ENCODE measurements at places on chromosomes 3 and 15.

DNA sequence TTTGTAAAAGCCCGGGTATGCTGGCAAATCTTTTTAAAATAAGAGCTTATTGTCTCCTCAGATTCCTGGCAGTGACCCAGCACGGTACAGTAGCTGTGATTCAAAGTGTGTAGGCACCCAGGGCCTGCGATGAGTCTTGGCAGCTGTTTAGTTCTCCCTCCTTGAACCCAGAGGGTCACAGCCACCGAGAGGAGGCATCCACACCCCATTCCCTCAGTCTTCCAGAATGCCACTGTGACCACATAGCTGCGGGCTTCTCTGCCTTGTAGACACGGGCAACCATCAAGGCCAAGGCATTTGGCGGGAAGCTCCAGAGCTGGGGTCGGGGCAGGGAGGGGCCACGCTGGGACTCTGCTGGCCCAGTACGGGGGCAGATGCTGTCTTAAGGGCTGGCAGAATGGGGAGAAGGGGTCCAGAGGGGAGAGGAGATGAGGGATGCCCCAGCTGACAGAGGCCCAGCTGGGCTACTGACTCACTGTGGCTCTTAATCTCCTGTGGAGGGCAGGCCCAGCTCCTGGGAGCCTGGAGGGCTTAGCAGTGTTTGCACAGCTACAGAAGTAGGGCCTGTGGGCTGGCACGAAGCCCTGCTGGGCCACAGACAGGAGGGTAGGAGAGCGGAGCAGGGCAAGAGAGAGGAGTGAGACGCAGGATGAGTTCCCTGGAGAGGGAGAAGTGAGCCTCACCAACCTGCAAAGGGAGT lies 68.8 kb upstream of the DLG1 start:
- DNase-seq, result peak; percentile 71

DNA sequence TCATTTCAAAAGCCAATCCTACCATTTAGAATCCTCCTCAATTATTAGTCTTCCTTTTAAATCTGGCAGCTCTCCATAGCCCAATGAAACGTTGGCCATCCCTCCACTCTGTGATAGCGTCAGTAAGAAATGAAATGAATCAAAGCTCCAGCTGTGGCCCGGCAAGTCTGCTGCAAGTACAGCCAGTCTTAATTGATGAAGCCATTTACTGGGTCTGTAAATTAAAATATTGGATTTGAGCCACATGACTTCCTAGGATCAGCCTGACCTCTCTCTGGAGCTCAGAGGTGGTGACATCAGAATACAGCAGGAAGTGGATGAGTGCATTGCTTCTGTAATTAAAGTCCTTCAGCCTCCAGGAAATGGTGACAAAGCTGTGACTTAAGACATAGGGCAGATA lies 347.0 kb upstream of the LMCD1 start:
- DNase-seq, result no peak

DNA sequence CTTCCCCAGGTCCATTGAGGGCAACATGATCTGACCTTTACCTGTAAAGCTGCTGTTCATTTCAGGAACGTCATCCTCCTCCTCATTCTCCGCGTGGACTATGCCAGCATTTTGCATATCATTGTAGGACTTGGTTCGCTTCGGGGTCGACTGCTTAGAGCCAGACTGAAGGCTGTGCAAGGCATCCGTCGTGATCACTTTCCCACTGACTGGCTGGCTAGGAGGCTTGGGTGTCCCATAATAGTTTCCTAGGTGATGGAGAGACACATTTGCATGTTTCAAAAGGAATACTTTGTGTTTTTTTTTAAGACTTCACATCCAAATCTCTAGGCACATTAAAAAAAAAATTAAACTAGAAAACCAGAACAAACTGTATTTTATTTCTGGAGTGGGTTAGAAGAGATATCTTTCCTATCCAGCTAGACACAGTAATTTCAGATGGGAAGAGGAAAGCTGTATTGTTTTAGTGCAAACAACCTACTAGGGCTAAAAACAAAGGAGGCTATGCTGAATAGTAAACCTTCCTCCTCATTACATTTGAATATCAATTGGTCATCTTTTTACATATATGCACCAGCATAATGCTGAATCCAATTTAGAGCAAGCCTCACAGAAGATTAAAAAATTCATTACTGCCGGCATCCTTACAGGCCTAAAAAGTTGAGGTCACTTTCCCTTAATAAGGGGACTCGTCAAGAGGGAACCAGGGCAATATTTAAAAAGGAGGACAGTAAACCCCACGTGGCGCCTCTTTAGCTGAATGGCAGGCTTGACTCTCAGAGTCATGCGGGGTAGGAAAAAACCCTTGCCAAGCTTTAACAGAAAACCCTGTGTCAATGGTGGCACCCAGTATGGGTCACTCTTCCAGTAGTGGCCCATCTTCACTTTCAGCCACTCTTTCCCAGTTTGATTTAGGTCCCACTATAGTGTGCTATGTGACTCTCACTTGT lies 559.9 kb downstream of the MAGI1 start:
- DNase-seq, result no peak

GRCh38 chr3:11288786-11289637 lies 16.8 kb downstream of the ATG7 start:
- DNase-seq, result peak; percentile 92

DNA sequence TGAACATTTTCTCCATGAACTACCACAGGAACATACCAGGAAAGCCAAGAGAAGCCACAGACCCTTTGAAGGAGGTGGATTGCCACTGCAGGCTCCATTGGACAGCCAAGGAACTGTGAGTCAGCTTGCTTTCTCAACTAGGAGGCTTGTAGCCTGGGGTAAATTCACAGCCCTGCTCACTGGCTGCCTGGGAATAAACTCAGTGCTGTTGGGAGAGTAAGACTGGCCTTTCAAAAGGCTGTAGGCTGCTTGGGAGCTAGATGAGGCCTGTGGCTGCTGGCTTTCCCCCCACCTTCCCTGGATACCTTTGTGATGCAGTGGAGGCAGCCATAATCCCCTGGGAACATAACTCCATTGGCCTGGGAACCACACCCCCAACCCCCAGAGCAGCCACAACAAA lies 223.5 kb upstream of the RBMS3 start:
- peak; percentile 85 for DNase-seq

- peak; percentile 70 for DNase-seq
Observed at GRCh38 chr3:150697646-150698045, 6.1 kb downstream of the ERICH6 start.

GRCh38 chr3:185726254-185726967 lies 98.4 kb downstream of the IGF2BP2 start:
- DNase-seq, result no peak

- no peak for DNase-seq
Observed at GRCh38 chr15:62106096-62106495, 39.3 kb downstream of the C2CD4A start.

DNA sequence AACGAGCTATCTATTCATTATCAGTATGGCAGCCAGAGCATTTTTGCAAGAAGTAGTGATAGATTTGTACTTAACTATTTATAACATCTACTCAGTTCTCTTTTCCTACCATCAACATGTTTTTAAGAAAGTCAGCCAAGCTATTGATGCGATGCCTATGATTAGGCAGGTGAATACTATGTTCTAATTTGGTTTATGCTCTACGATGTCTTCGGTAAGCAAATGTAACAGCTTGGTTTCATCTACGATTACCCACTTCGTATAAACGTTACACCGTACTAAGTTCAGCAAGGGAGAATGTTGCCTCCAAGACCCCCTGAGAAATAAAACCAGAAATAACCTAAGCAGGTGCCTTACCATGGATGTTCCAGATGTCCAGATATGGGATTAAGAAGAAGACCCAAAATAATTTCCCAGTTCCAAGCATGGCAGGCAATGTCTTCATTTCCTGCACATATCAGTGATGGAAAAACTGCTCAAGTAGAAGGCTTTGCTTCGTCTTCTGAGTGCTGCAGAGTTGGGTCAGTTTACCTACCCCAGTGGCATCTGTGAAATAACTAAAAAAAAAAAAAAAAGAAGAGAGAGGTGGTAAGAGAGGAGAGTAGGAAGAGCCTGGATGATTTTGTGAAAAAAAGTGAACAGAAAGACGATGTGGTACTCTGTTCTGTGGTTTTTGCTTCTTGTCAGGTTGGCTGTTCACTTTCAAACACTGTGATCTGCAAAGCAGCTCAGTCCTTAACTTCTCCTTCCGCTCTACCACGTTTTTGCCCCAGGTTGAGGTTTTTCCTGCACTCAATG lies at the start of gene BTLA:
TSS of gene BTLA (minus strand) at position 559 of the 798 bp plus-strand sequence. CDS start at position 445, 114 bp downstream.
- no peak for DNase-seq

DNA sequence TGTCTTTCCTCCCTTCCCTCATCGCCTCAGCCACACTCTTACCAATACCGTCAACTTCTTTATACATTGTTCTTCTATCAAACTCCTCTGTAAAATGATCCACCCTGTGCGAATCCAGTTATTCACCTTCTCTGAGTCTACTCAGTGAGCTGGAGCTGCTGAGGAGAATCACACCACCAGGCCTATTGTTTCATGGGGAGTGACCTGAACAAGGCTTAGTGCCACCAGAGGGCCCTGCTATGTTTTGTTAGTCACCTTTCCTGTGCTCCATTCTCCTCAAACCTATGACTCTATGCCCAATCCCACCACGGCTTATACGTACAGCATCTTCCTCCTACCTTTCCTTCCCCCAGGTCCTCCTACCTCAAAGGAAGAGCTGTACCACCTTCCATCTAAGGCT lies 50.4 kb upstream of the MED12L start:
- DNase-seq, result no peak

DNA sequence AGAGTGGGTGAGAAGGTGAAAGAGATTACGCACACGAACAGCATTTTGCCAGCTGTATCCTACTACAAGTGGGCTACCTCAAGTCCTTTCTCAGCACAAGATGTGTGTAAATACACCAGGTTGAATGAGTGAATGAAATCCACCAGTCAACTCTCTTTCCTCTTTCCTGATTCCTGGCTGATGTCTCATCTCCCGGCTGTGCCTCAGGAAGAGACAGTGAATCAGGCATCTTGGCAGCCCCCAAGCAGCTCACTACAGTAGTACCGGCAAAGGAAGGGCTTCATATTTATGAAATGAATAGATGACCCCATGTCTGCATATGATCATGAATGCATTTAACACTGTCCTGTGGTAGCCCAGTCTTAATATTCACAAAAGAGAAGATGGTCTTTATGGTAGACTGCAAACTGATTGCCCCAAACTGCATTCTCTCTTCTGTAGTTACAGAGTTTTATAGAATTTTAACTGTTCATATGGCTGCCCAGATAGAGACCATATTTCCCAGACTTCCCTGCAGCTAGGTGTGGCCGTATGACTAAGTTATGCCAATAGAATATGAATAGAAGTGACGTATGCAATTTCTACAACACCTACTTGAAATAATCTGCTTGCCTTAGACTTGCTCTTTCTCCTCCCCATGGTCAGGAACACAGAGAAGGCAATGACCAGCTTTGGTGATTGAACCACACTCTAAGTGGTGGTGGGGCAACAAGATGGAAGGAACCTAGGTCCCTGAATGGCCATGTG lies 22.7 kb downstream of the MGLL start:
- DNase-seq, result peak; percentile 97

DNA sequence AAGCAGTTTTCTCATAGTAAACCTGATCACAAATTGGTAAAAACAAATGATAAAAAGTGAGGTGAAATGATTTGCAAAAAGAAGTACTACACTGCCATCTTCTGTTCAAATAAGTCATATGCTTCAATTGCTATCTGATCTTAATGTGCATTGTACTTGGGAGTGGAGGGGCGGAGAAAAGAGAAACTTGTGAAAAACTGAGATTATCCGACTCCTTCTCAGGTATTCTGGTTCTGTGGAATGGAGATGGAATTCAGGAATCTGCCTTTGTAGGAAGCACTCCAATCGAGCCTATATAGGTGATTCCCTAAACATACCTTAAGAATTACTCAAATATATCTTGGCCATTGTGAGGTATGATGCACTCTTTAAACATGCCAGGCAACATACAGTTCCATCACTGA lies 180.6 kb downstream of the CHL1 start:
- DNase-seq, result peak; percentile 48

DNA sequence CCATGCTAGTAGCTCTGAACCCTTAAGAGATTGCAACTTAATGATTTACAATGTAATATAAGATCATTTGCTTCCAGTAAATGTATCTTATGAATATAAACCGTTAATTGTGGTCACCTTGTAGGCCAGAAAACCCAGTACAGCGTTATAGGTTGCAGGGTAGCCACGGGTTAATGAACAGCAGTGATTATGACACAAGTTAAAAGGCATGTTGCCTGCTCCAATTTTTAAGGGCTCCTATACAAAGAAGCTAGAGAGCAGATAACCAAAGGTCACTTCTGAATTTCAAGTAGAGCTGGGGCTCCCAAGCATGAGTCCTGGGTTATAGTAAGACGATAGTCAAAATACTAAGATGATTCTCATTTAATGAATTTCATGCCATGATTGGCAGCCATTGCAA lies 13.5 kb downstream of the GUCA1C start:
- no peak for DNase-seq

DNA sequence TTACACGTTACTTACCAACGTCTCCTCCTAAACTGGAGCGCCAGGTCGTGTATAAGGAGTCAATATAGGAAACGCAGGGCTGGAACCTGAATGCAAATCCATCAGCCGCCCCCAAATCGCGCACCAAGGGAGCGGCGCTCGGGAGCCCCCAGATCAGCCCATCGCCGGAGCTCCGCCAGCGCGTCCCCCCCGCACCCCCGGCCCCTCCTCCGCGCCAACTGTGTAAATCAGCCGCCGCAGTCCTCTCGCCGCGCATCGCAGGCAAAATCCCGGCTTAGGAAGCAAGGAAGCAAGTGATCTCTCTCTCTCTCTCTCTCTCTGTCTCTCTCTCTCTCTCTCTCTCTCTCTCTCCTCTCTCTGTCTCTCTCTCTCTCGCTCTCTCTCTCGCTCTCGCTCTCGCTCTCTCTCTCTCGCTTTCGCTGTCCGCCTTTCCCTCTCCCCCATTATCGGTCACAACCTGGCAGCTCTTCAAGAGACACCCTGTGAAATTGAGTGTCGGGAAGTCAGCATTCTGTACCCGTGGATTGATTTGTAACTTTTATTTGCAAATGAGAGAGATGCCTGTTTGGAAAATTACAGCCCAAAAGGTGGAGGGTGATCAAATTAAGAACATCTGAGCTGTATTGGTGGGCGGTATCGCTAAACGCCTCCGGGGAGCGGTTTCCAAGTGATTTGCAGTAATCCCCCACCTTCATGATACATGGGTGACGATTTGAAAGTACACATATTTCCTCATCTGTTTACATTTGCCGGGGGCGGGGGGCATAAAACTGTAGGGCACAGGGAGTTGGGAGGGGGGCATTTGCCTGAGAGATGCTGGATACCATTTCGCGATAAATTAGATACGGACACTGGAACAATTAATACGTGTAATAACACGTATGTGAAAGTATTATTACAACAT lies 645 bp upstream of the SLITRK3 start:
- DNase-seq, result peak; percentile 16

All from GM23248 (cell line).